Uterus (tissue), 4 donors: ENCODE measurements at places on chromosomes 12 and 14.

- no peak for DNase-seq
These were observed 79.8 kb downstream of the PCNX1 start for GRCh38 chr14:70987041-70987440.

- DNase-seq = no peak
These were observed 10.6 kb downstream of the SRP54 start for GRCh38 chr14:34993426-34993825.

- no peak for DNase-seq
These were observed 178.4 kb downstream of the KCNA5 start for GRCh38 chr12:5222011-5222461.

DNA sequence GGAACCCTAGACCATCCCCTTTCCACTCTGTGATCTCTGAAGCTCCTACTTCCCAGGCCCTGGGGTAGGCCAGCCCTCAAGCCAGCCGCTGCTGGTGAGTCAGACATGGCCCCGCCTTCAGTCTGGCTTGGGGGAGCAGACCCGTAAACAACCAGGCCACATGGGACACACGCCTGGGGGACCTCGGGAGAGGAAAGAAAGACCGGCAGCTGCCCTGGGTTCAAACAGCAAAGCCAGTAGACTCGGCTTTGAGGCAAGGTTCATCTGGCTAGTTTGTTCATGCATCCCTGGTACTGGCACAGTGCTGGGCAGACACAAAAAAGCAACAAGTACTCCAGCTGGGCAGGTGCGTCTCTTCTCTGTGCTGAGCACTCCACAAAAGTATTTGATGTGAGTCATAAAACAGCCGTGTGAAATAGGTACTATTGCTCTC, 101.9 kb downstream of the SETD3 start:
- DNase-seq = no peak

DNA sequence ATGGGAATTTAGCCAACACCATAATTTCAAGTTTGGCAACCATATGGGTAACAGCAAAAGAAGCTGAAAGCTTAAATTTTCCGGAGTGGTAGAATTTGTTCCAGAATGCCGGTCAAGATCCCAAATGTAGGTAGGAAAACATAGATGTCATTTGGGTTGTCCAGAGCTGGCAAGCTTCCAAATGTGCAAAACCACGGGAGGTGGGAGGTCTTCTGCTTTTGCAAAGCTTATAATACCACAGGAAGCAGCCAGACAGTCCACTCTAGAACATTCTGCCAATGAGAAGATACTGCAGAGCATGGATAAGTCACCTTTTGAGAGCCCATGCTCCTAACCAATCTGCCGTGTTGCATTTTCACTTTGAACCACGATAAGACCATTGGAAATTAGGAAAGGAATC, 26.4 kb upstream of the BATF start:
- DNase-seq = no peak

DNA sequence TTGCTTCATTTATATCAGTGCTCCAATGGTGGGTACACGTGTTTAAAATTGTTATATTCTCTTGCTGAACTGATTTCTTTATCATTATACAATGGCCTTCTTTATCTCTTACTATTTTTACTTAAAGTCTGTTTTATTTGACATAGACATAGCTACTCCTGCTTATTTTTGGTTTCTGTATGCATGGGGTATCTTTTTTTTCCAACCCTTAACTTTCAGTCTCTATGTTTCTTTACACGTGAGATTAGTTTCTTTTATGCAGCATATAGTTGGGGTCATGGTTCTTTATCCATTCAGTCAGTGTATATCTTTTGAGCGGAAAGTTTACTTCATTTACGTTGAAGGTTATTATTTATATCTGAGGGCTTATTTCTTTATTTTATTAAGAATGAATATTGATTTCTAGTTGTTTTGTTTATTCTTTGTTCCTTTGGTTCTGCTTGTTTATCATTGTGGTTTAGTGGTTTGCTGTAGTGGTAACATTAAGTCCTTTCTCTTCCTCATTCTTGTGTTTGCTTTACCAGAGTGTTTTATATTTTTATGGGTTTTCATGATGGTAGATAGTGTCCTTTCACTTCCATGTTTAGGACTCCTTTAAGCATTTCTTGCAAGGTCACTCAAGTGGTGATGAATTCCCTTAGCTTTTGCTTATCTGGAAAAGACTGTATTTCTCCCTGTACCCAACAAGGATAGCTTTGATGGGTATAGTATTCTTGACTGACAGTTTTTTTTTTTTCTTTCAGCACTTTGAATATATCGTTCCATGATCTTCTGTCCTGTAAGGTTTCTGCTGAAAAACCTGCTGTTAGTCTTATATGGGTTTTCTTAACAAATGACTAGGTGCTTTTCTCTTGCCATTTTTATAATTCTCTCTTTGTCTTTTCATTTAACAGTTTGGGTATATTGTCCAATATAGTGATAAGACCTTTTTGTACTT, 38.3 kb upstream of the FAR2 start:
- DNase-seq = no peak

DNA sequence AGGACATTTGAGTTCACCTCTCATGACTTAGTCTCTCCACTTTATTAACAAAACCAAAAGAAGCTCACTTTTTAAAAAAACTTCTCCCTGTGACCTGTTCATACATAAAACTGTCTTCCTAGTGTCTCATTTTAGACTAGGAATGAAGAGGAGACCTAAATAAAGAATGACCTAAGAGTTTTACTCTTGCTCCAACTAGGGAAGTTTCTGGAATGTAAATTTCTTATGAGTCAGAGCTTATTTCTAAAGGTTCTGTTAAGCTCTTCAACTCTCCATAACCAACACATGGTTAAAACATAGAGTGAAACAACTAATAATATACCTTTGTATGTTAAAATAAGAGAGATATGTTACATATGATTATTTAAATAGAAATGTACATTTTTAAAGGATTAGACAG, 369.8 kb downstream of the EMP1 start:
- no peak for DNase-seq

- no peak for DNase-seq
These were observed 688 bp downstream of the C12orf71 start for GRCh38 chr12:27081668-27082111.

- DNase-seq = no peak
These were observed 287.3 kb downstream of the NAV3 start for GRCh38 chr12:78118036-78118435.

DNA sequence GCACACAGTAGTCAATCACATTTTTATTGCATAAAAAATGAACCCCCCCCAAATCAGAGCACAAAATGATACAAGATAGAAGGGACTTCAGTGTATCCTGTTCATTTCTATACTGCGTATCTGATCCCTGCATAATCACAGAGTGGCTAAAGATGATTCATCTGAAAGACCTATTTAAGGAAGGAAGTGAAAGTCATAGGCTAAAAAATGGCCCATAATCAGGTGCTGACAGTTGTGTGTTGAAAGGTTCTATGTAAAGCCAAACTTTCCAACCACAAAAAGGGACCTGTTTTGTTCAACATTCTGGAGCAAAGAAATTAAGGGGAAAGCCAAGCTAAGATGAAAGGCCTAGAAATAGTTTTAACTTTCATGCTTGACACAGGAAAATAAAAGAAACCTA, 147.8 kb upstream of the ATP2B1 start:
- DNase-seq = no peak

- peak; percentile 47 for DNase-seq
These were observed 59.6 kb upstream of the ACTN1 start for GRCh38 chr14:69038455-69039287.

- DNase-seq = no peak
These were observed 173.5 kb downstream of the SLC41A2 start for GRCh38 chr12:104784592-104784991.

- no peak for DNase-seq
These were observed 28.1 kb downstream of the ZFYVE21 start for GRCh38 chr14:103743691-103744090.

GRCh38 chr14:68331991-68332390, 460.9 kb downstream of the ZFP36L1 start:
- no peak for DNase-seq

DNA sequence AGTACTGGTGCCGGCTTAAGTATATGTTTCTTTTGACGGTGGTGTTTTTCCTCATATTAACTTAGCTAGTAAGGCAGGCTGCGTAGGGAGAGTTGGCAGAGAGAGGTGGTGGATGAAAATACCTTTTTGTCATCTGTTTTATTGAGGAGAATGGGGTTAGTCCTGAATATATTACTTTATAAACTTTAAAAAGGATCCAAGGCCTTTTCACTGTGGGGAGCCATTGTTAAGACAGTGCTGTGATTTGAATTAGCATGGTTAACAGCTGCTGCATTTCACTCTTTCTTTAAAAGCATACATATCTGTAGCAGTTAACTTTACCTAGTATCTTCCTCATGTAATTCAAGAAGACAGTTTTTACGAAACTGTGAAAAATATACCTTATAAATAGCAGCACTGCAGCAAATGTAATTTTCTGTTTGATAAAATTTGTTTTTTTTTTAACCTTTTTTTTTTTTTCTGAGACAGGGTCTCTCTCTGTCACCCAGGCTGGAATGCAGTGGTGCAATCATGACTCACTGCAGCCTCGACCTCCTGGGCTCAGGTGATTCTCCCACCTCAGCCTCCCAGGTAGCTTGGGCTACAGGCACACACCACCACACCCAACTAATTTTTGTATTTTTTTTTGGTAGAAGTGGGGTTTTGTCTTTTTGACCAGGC, 57.1 kb downstream of the AEBP2 start:
- DNase-seq = no peak

- no peak for DNase-seq
These were observed 249.3 kb downstream of the FOXN3 start for GRCh38 chr14:89167705-89168104.

DNA sequence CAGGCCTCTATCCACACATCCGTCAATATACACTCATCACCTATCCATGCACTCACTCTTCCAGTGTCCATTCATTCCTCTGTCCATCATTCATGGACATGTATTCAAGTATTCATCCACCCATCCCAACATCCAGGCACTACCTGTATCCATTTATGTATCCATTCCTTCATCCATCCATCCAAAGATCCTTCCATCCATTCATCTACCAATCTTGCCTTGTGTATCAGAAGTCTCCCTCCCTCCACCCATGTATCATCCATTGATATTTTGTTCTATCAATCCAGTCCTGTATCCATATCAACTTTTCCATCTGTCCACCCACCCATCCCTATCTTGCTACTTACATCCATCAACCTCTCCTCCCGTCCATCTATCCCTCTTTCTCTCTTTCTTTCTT, 4.0 kb downstream of the BEGAIN start:
- no peak for DNase-seq

- no peak for DNase-seq
These were observed 1.8 kb upstream of the RAB21 start for GRCh38 chr12:71752891-71753290.

- no peak for DNase-seq
These were observed 67.4 kb downstream of the PHLDA1 start for GRCh38 chr12:75964150-75964549.
